WTC11 (cell line): ENCODE measurements at places on chromosomes 13 and 19. TPM values are rescaled to one million over a fixed set of nuclear protein-coding genes. Genes with fewer than 3 reads are reported as not detected.

Gene CATSPERD
- total RNA-seq, result 0.50 TPM in 1 of 3 replicates, not detected in the others

Gene ADGRE2
- total RNA-seq, result 3.0 to 4.0 TPM (median 3.2 TPM) in 3 replicates

Gene MPND
- 28.3 to 37.7 TPM (median 37.4 TPM) in 3 replicates for total RNA-seq

Gene CNN1
- 16.0 to 18.0 TPM (median 17.4 TPM) in 3 replicates for total RNA-seq

GRCh38 chr19:15297416-15298224, 34.7 kb downstream of the BRD4 start:
- peak; percentile 33 for DNase-seq

GRCh38 chr19:13920940-13921747, 15.1 kb downstream of the CC2D1A start:
- DNase-seq, result peak; percentile 38

DNA sequence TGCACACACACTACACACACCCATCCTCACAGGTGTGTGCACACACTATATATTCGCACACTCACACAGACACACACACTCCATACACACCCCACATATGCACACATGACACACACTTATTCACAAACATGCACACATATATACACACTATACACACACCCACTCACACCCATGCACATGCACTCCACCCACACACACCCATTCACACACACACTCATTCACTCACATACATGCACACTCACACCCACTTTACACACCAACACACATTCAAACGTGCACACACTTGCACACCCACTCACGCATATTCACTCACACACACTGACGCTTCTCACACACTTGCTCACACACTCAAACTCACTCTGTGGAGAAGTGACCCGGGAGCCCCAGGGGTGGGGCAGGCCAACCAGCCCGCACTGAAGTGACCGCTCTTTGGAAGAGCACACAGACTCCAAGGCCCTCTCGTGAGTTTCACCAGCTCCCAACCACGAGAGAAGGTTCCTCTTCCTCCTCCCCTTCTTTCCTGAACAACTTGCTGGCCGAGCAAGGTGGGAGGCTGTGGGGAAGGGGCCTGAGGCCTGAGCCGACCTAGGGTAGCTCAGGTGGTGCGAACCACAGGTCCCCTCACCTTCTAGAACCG, 86.1 kb upstream of the TM9SF2 start:
- no peak for DNase-seq

DNA sequence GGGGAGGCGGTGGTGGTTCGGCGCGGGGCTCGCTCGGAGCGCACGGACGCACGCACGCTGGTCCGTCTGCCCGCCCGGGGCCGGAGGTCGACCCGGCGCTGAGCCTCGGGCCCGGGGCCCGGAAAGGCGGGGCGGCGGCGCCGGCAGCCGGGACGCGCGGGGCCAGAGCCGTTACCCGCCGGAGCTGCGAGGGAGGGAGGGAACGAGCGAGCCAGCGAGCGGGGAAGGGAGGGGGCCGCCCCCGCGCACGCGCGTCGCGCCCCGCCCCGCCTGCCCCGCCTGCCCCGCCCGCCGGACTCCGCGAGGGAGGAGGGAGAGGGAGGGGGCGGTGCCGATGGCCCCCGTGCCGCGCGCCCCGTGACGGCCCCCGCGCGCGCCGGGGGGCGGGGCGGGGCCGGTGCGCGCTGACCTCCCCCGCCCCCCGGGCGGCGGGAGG, 15.0 kb downstream of the CIC start:
- peak; percentile 62 for DNase-seq
